ENCODE measurements at places on chromosomes 11 and 22.

DNA sequence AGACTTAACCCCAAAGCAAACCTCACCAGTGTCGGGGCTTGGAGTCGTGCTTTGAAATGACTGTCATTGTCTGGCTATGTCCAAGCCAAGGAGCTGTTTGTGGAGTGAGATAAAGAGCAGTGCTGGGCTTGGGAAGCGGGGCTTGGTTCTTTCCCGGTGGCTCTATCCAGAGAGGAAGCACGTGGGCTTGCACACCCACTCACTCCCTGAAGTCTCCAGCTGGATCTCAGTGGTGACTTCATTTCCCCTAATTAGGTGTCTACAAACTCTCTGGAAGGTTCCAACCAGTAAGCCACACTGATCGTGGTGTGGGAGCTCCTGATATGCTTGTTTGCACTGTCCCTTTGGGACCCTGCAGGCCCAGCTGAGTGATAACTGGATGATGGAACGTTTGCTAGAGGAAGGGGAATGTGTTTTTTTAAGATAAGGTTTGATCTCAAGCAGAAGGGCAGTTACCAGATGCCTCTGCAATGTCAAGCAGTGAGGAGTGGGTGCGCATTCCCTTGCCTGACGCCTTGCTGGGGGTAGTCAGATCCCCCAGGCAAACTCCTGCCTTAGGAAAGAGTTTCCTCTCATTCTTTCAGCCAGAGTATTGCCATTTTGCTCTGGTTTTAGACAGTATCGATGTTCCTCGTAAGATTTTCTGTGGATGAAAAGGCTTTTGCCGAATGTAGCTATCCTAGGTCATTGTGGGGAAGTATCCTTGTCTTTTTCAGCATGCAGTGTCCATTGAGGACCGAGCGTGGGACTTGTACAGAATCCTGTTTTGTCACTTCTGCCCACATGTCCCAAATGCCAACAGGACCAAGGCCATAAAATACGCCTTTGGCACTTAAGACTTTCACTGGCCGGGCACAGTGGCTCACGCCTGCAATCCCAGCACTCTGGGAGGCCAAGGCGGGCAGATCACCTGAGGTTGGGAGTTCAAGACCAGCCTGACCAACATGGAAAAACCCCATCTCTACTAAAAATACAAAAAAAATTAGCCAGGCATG, 90.9 kb downstream of the MICAL2 start:
- DNase-seq, result no peak

GRCh38 chr22:27603800-27604144, 197.8 kb downstream of the MN1 start:
- no peak for DNase-seq

DNA sequence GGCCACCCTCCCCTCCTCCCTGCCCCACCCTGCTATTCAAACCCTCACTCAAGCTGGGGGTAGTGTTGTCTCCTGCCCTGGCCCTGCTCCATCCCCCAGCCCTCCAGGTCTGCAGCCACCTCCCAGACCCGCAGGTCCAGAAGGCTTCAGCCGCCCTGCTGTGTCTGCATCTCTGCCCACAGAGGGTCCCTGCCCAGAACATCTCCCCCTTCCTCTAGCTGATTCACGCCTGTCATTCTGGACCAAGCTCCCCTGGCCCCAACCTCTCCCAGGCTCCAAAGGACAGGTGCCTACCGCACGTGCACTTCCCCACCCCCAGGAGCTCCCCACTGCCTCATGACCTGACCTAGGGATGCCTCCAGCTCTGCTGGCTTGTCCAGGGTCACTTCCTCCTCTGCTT, 16.0 kb upstream of the SHISAL1 start:
- DNase-seq, result no peak

DNA sequence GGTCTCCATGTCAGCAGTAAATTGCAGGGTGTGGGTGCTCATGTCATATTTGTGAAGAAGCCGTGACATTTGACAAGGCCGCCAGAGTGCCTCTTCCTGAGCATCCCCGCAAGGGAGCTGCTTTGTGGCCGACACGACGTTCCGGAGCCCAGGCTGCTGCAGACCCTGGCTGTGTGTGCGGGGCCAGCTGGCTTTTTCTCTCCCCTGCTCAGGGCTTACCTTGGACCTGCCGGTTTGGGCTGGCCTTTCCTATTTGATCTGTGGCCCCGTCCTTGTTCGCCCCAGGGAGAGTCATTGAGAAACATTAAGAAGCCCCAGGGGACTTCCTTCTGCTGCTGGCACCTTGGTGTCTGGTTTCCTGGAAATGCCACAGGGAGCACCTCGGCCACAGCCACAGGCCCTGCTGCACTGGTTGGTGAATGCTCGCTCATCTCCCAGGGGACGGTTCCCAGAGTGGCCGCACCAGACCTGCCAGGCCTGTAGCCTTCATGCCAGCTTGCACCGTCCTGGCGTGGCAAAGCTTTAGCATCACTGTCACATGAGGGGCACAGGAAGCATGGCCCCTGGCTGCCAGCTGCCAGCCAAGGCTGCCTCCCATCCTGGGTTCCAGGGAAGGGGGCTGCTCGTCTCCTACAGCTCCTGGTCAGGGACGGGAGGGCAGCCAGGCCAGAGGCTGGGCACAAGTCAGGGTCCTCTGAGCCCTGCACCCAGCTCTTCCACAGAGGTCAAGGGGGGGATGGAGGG, 5.4 kb downstream of the GRK2 start:
- DNase-seq, result peak; percentile 76

DNA sequence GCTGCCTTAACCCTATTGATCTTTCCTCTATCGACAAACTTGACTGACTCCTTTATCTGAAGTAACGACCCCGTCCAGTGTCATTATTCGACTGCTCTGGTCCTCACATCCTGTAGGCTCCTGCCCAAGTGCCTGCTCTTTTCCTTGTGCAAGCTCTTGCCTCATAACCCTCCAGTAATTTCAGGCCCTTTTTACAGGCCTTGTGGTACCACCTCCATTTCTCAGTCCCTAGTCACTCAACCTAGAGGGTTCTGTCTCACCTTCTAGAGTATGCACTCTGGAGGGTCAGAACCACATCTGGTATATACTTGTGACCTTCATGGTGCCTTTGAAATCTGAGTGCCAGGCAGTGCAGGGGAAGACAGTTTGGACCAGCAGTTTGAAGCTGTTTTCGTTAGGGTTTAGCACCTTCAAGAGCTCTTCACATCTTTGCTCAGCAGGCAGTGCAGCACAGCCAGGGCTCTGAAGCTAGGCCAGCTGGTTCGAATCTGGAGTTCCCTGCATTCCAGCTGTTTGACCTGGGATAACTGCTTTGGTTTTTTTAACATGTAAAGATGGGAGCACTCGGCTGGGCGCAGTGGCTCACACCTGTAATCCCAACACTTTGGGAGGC, 11.2 kb downstream of the SNRPD3 start:
- DNase-seq, result no peak

GRCh38 chr11:118010738-118011461, 24.7 kb downstream of the IL10RA start:
- peak; percentile 23 for DNase-seq

- DNase-seq, result no peak
Observed at GRCh38 chr11:1562469-1563148, 9.5 kb downstream of the DUSP8 start.

GRCh38 chr11:31687256-31687655, 123.9 kb downstream of the PAX6 start:
- DNase-seq, result no peak

GRCh38 chr11:61579676-61580270, 1.1 kb downstream of the SYT7 start:
- no peak for DNase-seq

DNA sequence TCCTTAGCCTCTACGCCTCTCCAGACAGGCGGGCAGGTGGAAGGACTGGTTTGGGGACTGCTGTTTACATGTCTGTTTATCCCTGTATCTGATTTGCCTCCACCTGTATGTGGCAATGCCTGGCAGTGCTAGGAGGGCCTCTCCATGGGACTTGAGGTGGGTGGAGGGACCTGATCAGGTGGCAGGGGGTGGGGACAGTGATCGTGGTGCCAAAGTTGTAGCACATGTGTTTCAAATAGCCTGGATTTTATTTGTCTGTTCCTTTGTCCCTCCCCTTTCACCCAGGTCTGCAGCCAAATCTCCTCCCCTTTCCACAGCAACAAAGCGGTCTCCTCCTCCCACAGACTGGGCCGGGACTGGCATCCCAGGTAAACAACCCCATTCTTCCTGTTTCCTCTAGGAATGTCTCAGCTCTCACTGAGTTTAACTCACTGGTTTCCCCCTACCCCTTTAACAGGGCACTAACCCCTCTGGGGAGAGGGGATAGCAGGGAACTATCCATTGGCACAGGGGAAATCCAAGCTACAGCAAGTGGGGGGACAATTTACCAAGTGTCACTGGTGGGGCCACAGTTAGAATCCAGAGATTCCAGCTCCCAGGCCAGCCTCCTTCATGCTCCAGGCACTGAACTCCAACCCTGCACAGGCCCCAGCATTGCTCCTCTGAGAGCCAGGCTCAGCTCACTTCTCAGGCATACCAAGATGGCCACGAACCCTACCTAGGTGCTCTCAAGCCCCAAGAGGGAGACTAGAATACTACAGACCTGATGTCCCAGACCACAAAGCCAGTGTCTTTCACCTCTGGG, 22.9 kb upstream of the TLCD5 start:
- no peak for DNase-seq

All from CD4-positive, alpha-beta T cell treated with Interleukin-2 at 100 ng/mL for 4 hours (primary cell).